ENCODE measurements at places on chromosomes 1 and 21.

DNA sequence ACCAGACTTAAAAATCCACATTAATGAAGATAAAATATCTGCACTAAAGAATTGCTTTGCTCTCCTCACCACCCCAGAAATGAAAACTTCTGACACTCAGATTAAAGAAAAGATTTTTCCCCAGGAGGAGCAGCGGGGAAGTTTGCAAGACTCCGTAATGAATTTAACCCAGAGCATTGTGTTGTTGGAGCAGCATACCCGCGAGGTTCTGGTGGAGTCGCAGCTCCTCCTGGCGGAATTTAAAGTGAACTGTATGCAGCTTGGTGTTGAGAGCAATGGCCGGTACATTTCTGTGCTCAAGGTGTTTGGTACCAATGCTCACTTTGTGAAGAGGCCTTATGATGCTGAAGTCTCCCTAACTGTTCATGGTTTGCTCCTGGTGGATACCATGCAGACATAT lies 46.4 kb downstream of the VPS13D start:
- peak; percentile 44 for DNase-seq

DNA sequence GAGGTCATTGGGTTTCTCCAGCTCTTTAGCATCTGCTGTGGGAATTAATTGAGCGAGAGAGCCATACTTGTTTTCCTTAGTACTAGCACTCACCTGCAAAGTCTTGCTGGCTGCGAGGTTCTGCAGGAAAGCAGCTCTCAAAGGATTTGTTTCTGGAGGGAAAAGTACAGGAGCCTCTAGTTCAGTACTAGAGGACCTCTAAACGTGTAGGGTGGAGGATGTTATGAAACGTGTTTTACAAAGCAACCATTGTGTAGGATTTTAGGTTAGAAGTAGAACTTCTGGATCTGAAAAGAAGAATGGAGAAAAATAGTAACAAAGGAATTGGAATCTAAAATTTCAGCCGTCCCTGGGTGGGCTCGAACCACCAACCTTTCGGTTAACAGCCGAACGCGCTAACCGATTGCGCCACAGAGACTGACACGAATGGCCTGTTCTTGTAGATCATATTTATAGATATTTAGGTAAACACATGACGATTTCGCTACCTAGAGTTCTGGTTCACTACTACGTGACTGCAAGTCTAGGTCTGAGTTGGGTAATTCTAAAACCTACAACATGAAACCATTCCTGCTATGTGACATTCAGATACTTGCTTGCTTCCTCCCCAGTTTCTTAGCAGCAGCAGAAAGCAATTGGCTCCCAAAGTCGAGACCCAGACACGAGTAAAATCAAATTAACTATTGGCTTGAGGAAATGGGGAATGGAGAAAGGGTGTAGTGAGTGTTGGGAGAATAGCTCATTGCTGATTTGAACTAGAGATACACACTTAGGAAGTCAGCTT lies 60.2 kb upstream of the CFAP126 start:
- DNase-seq: no peak

DNA sequence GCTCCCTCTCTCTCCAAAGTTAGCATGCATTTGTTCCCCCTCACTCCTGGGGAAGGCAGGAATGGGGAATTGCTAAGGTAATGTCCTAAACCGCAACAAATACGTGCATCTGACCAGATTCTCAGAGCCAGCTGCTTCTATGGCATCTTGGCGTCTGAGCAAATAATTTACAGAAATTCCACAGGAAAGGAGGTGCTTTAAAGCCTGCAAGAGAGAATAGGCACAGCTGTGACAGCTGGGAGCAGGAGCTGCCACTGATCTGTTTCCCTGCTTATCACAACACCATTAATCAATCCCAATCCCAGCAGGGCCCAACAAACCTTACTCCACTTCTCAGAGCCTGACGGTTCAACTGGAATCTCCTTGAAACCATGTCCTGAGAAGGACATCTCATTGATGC lies 83.5 kb upstream of the ZNF281 start:
- peak; percentile 67 for DNase-seq

DNA sequence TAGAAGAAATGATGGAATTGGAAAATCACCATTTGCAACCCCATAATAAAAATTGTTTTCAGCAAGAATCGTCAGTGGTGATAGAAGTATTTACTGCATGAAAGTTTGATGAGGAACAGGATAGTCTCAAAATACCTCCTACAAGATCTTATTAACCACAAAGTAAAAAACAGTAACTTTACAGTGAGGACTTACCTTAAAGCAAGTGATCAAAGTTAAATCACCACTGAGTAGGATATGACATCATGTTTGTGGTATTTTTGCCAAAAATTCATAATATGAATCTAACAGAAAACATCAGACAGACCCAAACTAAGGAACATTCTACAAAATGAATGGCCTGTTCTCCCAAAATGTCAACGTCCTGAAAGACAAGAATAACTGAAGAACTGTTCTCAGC lies 19.9 kb downstream of the ALDH9A1 start:
- DNase-seq: no peak

DNA sequence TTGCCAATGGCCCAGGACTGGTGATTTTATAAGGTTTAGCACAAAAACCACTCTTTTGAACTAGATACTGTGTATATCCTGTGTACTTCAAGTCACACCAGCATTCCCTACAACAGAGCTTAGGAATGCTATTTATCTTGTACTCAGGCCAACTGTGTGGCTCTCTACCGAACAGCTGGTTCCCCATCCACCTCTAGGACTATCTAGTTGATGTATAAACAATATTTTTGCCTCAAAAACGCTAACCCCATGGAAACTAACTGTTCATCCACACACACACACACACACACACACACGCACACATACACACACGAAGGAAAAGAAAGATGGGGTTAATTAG lies 28.7 kb upstream of the SLC45A3 start:
- DNase-seq: no peak

- no peak for DNase-seq
These were observed 254.3 kb downstream of the LTN1 start for GRCh38 chr21:28738420-28738704.

DNA sequence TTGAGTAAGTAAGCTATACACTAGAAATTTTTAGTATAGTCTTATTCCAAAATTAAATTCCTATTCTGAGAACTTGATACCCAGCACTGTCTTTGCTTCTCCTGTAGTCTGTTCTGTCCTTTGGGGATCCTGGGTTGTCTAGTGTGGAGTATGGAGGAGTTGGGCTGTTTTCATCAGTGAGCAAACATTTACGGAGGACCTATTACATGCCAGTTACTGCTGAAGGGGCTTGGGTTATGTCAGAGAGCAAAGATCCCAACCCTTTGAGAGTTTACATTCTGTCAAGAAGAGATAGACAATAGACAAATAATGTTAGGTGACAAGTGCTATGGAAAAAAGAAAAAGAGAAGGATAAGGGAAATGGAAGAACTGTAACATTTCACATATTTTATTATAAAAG lies 9.0 kb downstream of the TRAPPC10 start:
- no peak for DNase-seq

GRCh38 chr1:113868387-113869083 lies 3.0 kb downstream of the PTPN22 start:
- DNase-seq: no peak
